HT1080 (cell line): ENCODE measurements at places on chromosomes 4 and X. TPM values are rescaled to one million over a fixed set of nuclear protein-coding genes. Genes with fewer than 3 reads are reported as not detected.

Gene SPIN4
- total RNA-seq = 4.9 and 5.1 TPM in 2 replicates

Gene GPAT3
- 106 and 121 TPM in 2 replicates for total RNA-seq

Gene PDZD4
- total RNA-seq = 0.13 and 0.16 TPM in 2 replicates

Gene ASMT
- 0.32 TPM in 1 of 2 replicates, not detected in the other for total RNA-seq

Gene RAI2
- total RNA-seq = not detected in 2 replicates

Gene FOXP3
- not detected in 2 replicates for total RNA-seq

Gene SHROOM4
- 1.5 and 1.9 TPM in 2 replicates for total RNA-seq

Gene MAGEA12
- total RNA-seq = 142 and 151 TPM in 2 replicates

Gene VEGFC
- 43.6 and 51.2 TPM in 2 replicates for total RNA-seq

DNA sequence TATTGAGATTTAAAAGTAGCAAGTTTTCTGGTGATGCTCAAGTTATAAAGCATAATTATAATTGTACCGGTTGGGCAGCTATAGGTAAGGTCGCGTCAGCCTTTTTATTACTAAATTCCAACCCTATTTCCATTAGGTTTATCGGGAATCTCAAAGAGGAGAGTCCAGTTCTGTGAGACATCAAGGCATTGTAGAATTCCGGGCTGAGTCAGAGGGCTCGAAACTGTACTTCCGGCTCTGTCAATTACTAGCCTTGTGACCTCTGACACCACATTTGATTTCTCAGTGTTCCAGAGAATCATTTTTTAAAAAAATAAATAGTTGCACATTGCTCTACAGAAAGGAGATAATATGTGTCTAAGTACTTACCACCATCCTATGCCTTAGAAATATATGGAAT is 4.3 kb downstream of the IL1RAPL1 start:
- no peak for DNase-seq

DNA sequence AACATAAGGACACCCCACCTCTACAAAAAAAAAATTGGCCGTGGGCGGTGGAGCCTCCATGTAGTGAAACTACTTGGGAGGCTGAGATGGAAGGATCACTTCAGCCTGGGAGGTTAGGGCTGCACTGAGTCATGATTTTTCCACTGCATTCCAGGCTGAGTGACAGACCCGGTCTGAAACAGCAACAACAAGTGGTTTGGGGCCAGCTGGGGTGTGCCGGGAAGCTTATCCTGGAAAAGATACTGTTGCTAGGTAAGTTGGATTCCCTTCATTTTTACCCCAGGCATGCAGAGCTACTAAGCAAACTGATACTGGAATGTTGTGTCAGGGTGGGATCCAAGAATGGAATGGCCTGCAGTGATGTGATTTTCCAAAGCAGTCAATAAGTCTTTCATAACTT is 57.0 kb downstream of the XAGE2 start:
- no peak for DNase-seq

DNA sequence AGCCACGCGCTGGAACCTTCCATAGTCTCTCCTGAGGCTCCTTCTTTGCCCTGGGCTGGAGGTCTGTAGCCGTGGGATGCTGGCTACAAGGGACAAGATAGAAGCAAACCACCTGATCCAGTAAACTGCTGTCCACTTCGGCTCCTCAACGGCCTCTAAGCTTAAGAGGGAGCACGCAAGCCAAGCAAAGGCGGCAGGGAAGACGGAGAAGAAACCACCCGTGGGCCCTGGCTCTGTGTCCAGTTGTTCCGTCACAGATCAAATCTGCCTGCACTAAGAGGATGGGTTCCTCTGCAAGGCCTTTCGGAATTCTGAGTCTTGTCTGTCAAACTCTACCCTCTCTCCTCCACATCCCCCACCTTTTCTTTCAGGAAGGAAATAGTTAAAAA is 401 bp upstream of the EDNRA start:
- DNase-seq = no peak

GRCh38 chrX:51931566-51932150 is 38.2 kb downstream of the MAGED1 start:
- DNase-seq = no peak

DNA sequence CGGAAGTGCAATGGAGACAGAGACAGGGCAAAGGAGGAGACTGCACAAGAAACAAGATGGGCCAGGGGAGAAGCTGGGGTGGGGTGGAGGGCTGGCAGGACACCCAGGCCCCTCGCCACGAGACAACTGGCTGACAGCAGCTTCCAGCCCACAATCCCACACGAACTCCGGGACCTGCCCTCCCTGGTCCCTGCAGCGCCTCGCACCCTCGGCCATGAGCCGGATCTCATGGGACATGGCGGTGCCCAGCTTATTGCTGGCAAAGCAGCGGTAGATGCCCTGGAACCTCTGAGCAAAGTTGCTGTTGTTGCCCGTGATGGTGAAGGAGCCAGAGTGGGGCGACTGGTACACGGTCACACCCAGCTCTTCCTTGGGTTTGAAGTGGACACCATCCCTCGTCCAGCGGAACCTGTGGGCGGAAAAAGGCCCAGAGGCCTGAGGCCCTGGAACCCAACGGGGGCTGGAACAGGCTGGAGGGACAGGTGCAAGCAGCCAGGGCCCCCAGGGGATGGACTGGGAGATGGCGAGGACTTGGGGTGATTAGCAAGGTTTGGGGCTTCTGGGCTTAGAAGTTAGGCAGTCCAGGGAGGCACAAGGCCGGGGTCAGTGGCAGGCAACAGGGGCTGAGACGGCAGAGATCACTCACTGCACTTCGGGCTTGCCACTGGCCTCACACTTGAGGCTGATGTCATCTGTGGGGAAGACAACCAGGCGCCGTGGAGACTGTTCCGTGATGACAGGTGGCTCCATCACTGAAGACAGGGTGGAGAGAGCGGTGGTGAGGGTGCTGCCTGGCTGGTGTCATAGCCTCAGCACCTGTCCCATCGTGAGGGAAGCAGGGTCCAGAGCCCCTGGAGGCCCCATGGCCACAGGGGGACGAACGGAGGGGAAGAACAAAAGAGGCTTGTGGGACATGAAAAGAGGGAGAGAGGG is 13.8 kb downstream of the L1CAM start:
- no peak for DNase-seq

GRCh38 chrX:6810776-6811175 is 275.9 kb upstream of the VCX3A start:
- DNase-seq = peak; percentile 40

GRCh38 chr4:14644580-14645282 is 357.6 kb upstream of the CPEB2 start:
- no peak for DNase-seq

GRCh38 chr4:130422261-130422660 is 1326.3 kb downstream of the C4orf33 start:
- no peak for DNase-seq

GRCh38 chr4:175297965-175298565 is 379.9 kb downstream of the ADAM29 start:
- peak; percentile 62 for DNase-seq

DNA sequence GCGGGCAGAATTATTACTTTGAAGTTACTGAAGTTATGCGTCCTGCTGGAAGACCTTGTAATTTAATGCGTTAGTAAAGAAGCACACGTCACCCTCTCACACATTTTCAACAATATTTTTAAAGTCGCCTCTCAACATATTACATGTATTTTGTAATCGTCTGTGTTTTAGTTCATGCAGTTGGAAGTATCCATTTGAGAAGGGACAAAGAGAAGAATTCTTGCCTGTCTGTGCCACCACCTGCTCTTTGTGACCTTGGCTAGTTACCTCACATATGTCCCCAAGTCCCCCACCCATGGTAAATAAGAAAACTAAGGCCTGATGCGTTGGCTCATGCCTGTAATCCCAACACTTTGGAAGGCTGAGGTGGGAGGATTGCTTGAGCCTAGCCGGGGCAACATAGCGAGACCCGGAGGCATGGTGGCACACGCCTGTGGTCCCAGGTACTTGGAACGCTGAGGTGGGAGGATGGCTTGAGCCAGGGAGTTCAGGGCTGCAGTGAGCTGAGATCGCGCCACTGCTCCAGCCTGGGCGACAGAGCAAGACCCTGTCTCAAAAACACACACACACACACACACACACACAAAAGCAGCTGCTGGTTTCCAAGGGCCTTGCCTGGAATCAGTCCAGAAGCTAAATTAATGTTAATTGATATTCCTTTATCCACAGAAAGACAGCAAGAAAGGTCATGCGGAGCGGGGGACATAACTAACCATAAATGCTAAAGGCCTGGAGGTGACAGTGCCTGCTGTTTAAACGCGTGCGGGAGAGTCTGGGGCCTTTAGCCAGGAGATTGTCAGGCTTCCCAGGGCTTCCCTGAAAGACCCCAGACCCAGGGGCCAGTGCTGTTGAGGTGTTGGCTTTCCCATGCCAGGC is 811 bp downstream of the TMEM187 start:
- no peak for DNase-seq

DNA sequence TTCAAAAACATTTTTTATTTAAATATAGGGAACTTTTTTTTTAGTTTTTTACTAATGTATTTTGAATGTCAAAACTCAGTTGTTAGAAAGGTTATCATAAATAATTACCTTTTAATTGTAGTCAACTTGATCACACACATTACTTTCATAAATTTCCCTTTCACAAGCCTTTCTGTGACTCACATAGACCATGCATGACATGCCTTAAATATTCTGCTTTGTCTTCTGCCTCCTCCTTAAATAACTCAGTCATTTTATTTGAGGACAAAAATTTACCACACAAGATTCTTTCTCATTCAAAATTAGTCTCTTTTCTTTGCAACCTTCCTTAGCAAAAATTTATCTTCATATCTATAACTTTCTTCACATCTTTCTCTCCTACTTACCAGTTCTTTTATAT is 219.9 kb downstream of the EVC2 start:
- no peak for DNase-seq

- peak; percentile 62 for DNase-seq
Measured at GRCh38 chr4:56434599-56435139, 746 bp downstream of the PPAT start.

DNA sequence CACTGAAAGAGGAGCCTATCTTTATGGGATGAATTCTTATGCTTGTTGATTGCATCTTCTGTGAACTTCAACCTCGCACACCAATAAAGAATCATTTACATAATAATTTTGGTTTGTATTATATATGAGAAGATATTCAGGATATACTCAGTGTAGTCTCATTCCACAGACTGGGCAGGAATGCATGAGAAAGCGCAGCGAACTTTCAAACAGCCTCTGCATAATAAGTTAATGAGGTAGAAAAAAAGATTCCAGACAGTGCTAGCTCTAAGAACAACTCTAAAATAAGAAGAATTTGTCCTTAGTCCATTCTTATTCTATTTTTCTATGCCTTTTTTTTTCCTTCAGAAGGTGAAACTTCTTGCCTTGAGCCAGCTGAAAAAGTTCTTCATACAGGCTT is 224.3 kb upstream of the CTSO start:
- DNase-seq = no peak

GRCh38 chr4:78567500-78568060 is 16.0 kb downstream of the ANXA3 start:
- DNase-seq = no peak

- no peak for DNase-seq
Measured at GRCh38 chrX:50798783-50799182, 15.2 kb downstream of the SHROOM4 start.

- DNase-seq = peak; percentile 18
Measured at GRCh38 chr4:36757580-36758311, 476.3 kb downstream of the DTHD1 start.

DNA sequence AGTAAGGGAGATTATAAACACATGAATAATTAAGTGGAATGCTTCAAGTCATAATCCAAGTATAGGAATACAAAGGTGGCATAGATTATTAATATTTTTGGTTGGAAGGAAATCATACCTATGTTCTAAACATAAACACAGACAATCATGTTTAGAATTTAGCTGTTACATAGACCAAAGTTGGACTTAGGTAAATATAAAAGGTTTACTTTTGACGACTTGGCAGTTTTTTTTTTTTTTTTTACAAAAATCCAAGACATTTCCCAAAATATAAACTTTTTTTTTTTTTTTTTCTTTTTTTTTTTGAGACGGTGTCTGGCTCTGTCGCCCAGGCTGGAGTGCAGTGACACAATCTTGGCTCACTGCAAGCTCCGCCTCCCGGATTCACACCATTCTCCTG is 3.5 kb upstream of the N4BP2 start:
- no peak for DNase-seq

GRCh38 chr4:140330311-140330900 is 43.0 kb upstream of the SCOC start:
- peak; percentile 17 for DNase-seq

DNA sequence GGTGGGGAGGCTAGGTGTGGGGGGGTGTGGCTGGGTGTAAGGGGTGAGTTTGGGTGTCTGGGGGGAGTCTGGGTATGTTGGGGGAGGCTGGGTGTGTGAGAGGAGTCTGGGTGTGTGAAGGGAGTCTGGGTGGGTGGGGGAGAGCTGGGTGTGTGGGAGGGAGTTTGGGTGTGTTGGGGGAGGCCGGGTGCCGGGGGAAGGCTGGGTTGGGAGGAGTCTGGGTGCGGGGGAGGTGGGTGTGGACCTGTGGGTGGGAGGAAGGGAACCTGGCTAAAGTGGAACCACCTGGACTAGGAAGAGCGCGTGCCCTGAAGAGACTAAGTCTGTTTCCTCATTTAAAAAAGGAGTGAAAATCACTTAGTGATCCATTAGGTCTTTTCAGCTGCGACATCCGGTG is 18.3 kb downstream of the SPON2 start:
- no peak for DNase-seq

DNA sequence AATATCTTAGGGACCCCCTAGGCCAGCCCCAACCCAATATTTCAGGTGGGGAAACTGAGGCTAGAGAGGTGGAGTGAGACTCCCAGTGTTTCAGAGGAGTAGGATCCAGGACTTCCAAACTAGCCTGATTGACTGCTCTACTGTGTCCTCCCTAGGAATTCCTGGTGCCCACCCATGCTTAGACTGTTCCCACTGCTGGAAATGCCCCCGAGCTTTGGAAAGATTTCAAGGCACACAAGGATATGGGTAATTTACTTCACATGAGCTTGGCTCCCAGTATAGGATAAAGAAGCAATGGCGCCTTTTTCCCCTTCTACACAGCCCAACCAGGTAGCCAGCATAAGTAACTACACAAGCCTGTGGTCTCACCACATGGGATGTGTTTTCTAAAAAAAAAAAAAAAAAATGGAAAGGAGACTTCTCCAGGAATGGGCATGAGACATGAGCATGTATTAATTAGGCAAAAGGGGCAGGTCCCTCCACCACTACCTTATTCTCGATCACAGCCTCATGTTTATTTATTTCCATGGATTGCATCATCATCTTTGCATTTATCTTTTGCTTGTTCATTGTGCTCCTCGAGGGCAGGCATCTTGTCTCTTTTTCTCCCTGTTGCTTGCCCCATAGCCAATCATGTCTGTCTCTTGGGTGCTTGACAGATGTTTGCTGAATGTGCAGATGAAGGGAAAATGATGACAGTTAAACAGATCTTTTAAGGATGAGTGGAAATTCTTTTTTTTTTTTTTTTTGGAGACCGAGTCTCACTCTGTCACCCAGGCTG is 66.7 kb downstream of the DRD5 start:
- no peak for DNase-seq

DNA sequence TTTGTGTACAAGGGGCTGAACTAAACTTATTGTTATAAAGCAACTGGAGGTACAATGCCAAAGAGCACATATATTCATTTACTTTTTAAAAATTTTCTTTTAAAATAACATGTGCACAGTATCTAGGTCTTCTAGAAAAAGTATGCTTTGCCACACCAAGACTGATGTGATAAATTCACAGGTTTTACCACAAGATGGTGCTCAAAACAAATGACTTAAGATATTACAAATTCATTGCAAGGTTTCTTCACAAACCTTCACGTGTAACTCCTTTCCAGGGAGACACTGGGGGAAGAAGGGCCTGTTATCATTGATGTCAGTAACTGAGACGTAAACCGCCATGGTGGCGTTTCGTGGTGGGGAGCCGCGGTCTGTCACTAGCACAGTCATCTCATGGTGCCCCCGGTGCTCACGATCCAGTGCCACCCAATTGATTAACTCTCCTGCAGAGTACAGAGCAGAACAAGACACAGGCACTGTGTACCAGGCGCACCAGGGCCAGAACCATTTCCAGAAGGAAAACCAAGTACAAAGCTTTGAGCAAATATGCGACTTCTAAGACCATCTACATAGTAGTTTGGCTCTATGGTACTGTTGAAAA is 162.2 kb downstream of the DCHS2 start:
- DNase-seq = peak; percentile 28
